ENCODE measurements at places on chromosomes 3 and 15.

DNA sequence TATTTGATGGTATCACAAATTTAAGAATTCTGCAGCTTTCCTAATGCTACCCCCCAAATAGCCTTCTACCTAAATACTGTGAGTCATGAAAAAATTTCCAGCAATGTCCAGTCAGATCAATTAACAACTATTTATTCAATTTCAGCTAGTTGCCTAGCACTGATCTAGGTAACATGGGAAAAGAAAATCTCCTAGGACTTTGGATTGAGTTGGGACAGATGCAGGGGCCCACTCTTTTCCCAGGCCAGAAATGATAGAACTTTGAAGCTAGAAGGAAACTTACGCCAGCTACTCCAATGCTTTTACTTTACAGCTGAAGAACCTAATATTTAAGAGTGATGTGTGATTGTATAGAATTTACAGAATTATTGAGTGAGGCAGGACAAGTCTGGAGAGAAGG lies 196.3 kb downstream of the FMN1 start:
- no peak for DNase-seq

GRCh38 chr15:89114990-89115389 lies 26.7 kb downstream of the ABHD2 start:
- no peak for DNase-seq

GRCh38 chr15:41876007-41876406 lies 17.8 kb downstream of the SPTBN5 start:
- DNase-seq, result no peak

DNA sequence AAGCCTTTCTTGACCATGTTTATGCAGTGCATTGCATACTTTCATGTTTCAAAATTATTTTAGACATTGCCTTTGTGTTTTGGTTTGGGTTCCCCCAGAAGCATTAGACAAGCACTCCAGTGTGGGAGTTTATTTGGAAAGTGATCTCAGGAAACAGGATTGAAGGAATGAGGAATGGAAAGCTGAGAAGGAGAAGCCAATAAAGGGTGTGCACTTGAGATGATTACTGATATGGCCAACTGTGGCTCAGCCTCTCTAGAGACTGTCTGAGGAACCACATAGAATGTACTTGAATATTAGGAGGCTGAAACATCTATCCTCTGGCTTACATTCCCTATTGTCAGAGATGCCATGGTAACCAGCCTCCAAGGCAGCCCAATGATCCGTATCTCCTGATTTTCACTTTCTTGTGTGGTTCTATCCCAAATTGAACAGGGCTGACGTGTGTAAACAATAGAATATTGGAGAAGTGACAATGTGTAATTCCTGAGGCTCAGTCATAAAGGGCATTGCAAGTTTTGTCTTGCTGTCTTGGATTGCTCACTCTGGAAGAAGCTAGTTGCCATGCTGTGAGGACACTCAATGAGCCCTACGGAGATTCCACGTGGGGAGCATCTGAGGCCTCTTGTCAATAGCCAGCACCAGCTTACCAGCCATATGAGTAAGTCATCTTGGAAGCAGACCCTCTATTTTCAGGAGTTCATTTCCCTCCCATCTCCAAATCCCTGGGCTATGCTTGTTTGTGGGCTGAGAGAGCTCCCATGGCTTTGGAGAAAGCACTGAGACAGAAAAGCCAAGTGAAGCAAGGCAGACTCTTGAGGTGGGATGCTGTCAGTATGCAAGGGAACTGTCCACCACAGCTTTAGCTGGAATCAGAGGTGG lies 84.7 kb downstream of the SCN11A start:
- no peak for DNase-seq

DNA sequence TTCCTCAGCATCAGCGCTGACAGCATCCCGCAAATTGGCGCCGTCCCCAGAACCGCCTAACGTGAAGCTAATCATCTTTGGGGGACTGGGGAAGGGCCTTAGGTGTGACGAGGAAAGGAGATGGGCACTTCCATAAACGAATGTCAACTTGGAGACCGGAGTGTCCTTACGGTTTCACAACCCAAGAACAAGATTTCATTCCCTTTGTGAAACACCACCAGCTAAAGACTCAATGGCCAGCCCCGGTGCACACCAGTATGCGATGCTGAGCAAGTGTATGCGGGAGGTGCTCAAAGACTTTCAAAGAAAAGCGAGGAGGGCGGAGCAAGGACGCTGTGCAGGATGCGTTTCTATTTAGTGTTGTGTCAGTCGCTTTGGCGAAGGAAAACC lies 759 bp upstream of the TTBK2 start:
- DNase-seq, result peak; percentile 28

DNA sequence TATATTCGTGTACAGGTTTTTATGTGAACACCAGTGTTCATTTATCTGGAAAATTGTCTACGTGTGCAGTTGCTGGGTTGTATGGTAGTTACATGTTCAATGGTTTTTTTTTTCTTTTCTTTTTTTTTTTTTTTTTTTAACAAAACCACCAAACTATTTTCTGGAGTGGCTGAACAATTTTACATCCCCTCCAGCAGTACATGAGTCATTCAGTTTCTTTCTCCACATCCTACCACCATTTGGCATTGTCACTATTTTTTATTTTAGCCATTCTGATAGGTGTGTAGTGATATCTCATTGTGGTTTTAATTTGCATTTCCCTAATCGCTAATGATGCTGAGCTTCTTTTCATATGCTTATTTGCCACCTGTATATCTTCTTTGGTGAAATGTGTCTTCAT lies 256.3 kb upstream of the EOMES start:
- DNase-seq, result no peak

GRCh38 chr3:69866988-69867720 lies 127.9 kb downstream of the MITF start:
- DNase-seq, result no peak

- no peak for DNase-seq
Measured at GRCh38 chr3:168081171-168081771, 14.5 kb downstream of the GOLIM4 start.

DNA sequence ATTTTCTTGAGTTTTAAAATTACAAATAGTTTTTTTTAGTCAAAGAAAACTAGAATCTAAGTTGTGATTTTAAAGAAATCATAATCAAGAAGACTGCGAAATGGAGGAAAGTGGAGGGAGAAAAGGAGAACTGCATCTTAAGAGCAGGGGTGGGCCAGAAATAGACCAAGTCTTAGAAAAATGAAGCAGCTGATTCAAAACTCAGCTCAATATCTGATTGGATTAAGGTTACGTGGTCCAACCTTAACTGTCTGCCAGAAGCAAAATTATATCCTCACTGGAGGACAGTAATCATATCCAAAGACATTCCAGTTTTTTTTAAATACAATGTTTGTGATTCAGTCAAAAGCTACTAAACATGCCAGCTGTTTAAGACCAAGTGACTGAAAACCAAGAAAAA lies 41.4 kb downstream of the CHSY1 start:
- no peak for DNase-seq

- DNase-seq, result no peak
Measured at GRCh38 chr3:190101320-190102011, 19.2 kb downstream of the P3H2 start.

DNA sequence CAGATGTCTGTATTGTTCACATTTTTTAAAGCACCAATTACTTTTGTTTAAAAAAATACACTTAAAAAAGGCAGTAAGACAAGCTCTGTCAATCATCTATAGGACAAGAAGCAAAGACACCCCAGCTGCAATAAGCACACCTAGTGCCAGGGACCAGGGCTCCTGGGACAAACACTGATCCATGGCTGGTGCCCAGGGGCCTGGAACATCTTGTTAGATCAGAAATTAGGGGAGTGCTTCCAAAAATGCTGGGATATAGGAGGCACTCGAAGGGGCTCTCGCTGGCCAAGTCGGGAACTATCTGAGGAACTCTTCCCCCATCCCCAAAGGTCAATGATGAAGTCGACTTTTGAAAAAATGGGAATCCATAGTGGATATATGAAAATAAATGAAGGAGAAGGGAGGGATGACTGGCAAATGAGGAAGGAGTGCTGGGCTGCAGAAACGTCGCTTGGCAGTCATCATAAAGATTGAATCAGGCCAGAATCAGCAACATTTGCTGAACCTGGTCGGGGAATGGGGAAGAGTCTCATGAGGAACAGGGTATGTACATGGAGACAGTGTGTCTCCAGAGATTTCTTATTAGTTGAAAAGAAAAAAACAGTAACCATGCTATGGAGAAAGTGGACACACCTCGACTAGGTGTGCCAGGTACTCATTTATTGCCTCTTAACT lies 28.5 kb downstream of the TSPAN3 start:
- no peak for DNase-seq

- DNase-seq, result no peak
Measured at GRCh38 chr3:196931157-196931556, 11.2 kb downstream of the NCBP2 start.

- no peak for DNase-seq
Measured at GRCh38 chr15:87489902-87490665, 766.5 kb downstream of the NTRK3 start.

- no peak for DNase-seq
Measured at GRCh38 chr3:180860180-180860858, 52.2 kb upstream of the FXR1 start.

DNA sequence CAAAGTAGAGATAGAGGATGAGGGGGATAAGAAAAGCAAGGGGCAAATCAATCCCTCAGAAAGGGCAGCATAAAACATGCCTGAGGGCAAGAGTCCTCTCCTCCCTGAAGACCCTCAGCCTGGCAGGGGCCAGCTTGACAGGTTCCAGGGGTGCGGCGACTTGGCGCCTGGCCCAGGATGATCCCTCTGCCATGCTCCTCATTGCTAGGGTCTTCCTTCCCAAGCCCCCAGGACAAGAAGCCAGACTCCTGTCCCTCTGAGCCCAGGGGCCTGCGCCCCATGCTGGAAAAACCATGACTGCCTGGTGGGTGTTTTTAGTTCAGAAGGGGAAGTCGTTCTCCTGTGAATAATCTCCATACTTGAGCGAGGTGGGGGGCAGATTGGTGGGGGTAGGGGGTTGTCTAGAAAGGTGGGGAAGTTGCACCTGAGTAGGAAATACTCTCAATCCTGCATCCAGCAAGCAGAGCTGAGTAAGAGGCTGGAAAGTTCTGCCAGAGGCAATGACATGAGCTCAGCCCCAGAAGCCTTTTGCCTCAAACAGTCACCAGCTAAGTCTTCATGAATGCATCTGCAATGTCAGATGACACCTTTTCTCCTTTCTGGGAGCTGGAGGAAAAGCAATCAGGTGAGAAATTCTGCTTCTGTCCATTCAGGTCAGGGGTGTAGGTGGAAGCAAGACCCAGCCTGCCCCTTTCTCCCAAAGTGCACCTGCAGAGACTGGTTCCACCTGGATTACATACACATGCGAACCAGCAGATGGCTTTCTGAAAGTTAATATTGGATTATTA lies 18.3 kb downstream of the SLC12A8 start:
- DNase-seq, result no peak

GRCh38 chr15:31857194-31857593 lies 173.1 kb upstream of the CHRNA7 start:
- no peak for DNase-seq

GRCh38 chr15:27706300-27706699 lies 392.8 kb downstream of the OCA2 start:
- no peak for DNase-seq

DNA sequence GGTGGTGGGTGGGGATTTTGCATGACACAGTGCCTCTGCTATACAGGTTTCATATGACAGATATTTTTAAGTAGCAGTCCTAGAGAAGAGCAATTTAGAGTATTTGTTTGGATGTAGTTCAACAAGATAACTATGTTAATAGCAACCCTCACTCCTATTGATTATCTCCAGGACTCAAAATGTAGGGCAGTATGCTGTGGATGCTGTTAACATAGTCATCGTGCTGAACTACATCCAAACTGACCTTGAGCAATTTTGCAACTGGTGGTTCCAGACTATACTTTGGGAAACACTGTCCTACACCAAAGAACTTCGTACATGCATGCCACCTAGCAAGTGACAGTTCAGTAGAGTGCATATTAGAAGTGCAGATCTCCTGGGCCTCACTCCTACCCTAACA lies 117.6 kb downstream of the IL5RA start:
- DNase-seq, result no peak

DNA sequence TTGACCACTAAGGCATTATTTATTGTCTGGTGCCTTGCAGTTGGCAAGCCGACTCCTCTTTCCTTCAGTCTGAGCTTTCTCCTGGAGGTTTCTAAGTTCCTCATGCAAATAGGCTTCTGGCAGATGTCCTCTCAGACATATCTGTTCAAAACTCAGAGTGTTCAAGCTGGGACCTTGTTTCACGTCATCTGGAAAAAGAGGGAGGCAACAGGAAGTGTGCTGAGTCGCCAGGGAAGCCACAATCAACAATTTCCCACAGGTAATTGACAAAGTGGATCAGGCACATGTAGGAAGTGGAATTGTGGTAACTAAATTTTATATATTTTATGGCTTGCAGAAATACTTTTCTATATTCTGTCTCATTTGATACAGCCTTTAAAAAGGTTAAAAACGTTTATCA lies 14.6 kb downstream of the SCG5 start:
- DNase-seq, result no peak

DNA sequence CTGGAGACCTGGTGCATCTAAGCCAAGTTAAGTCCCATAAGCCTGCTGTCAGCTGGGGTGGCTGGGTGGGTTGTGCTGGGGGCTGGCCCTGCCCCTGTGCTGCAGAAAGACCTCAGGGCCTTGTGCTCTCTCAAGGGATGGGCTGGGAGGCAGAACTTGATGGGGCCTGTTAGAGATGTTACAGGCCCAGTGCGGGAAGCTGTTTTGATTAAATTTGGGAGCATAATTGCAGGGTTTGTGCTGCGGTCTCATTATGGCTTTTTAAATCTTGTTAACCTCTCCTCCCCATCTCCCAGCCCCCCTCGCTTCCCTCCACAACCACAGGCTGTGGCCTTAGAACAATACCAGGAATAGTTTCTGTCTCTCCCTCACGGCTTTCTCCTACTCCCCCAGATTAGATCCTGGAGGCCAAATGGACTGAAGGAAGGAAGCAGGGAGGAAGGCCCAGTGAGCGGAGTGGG lies 87.6 kb upstream of the TLE3 start:
- DNase-seq, result no peak

GRCh38 chr3:196273655-196274054 lies 13.9 kb downstream of the PCYT1A start:
- no peak for DNase-seq

DNA sequence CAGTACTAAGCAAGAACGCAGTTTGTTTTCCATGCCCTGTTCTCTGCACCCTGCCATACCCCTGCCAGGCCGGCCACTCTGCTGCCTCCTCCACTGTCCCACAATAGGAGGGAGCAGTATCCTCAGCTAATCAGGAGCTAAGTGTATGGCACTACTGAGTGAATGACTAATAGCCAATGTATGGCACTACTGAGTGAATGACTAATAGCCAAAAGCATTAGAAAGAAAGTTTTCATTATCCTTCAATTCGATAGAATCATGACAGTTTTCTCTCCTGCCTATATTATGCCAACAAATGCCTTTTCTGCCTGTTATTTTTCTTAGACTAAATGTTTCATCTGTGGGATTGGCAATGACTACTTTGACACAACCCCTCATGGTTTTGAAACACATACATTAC lies 107.5 kb upstream of the CHRM5 start:
- no peak for DNase-seq
